Hair follicle dermal papilla cell (primary cell): ENCODE measurements at places on chromosomes 1 and 21. TPM values are rescaled to one million over a fixed set of nuclear protein-coding genes. Genes with fewer than 3 reads are reported as not detected.

MX1 gene
- 34.4 and 102 TPM in 2 replicates for total RNA-seq

ZSWIM5 gene
- 0.24 and 0.49 TPM in 2 replicates for total RNA-seq

GJB5 gene
- total RNA-seq: not detected in 2 replicates

UBQLN4 gene
- total RNA-seq: 12.5 and 14.1 TPM in 2 replicates

C1orf159 gene
- total RNA-seq: 9.2 and 12.3 TPM in 2 replicates

RCAN1 gene
- total RNA-seq: 44.3 and 67.5 TPM in 2 replicates

S1PR1 gene
- 4.5 and 7.6 TPM in 2 replicates for total RNA-seq

HOOK1 gene
- total RNA-seq: not detected in 2 replicates

FCRL2 gene
- not detected in 2 replicates for total RNA-seq

ECE1 gene
- total RNA-seq: 166 and 185 TPM in 2 replicates

C1orf141 gene
- not detected in 2 replicates for total RNA-seq

SLAMF9 gene
- not detected in 2 replicates for total RNA-seq
